ENCODE measurements at places on chromosomes 6 and 20.

DNA sequence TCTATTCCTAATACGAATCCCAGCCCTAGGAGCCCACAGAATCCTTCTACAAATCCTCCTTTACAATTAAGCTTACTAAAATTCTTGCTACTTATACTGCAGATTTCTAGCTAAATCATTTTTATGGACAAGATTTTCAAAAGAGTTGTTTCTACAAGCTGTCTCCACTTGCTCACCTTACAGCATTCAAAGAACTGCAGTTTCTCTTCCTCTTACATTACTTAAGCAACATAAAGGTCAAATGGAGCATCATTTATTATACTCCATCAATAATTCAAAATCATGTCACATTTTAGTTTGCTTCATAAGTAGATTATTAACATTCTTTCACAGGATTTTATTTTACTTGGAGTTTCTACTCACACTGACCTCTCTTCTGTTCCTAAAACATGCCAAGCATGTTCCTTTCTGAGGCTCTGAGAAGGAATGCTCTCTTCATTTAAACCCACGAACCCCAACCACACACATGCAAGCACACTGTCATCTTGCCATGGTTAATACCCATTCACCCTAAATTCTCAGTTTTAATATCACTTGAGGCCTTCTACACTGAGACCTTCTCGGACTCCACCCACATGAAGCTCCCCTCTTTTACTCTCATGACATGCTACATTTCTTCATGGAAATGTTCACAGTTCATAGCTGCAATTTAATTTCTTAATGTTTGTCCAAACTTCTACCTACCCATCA lies 388.2 kb downstream of the TBC1D32 start:
- no peak for DNase-seq

DNA sequence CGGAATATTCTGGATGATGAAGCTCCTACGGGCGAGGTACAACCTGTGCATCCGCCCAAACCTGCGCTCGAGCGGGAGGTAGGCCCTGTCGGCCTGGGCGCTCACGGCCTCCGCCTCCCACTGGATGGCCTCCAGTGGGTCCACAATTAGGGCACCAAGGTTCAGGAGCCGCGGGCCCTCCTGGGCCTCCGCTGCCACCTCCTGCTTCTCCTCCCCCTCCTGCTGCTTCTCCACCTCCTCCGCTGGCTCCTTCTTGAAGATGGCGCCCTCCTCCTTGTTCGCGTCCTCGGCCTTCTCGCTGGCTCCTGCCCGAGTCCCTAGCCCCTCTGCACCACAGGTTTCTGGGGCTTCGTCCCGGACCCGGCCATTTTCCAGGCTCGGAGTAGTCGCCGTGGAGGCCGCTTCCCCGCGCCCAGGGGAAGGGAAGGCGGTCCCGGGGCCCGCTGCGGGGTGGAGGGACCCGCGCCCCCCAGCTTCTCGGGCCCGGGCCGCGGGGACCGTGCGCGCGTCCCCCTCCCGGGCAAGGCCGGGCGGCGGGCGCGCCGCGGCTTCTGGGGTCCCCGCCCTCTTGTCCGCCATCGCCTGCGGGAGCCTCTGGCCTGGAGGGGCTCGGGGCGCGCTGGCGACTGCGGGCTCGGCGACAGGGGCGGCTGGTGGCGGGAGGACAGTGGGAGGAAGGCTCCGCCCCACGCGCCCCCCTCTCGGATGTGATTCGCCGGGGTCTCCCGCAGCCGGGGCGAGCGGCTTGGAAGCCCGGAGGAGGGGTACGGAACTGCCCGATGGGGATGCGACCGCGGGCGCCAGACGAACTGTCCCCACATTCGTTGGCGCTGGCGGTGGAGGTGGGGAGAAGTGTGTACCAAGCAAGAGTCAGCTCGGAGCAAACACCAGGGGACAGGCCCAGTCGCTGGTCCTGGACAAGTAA lies 17.6 kb downstream of the PLAGL2 start:
- no peak for DNase-seq

- no peak for DNase-seq
Measured at GRCh38 chr6:155604991-155605390, 149.4 kb upstream of the NOX3 start.

- no peak for DNase-seq
Measured at GRCh38 chr20:49450281-49450721, 32.2 kb downstream of the KCNB1 start.

GRCh38 chr6:21871831-21872230 lies 278.3 kb downstream of the SOX4 start:
- DNase-seq: no peak

DNA sequence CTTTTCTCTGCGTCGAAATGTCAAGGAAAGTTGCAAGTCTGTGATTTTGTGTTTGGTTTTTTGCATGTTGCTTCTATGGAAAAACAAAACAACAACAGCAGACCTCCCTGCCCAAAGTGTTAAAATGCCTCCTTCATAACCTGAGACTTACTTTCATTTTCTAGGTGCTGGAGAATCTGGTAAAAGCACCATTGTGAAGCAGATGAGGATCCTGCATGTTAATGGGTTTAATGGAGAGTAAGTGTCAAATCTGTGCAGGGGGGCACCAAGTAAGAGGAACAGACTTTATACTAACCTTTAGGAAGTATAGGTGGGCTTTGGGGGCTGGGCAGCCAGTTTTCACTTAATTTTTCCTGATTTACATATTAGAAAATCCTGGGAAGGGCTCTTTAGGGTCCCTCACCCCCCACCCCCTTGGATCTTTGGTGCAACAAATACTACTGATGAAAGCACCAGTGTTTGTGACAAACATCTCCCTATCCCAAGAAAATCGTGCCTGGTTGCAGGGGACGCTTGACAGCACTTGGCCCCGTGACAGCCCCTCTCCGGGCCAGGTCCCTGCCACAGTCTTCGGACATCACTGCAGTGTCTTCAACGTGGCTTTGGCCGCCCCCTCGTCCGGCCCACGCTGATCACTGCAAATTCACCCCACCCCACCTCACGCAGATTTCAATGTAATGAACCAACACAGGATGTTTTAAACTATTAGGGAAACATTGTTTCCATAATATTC lies 43.1 kb downstream of the GNAS start:
- DNase-seq: no peak

DNA sequence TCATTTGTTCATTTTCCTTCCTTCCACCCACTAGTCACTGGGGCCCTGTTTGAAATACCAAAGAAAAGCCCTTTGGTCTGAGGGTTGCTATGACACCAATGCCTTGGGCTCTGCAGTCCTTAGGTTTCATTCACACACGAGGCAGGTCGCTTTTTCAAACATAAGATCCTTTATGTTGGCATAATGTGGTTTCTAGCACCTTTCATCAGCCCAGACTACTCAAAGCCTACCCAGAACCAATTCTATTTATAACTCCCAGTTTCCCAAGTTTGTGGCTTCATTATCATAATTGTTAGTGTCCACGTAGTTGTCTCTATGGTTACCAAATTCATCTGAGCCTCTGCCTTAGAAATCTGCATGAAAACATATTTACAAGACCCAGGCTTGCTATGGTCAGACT lies 6.6 kb upstream of the TP53RK start:
- no peak for DNase-seq

DNA sequence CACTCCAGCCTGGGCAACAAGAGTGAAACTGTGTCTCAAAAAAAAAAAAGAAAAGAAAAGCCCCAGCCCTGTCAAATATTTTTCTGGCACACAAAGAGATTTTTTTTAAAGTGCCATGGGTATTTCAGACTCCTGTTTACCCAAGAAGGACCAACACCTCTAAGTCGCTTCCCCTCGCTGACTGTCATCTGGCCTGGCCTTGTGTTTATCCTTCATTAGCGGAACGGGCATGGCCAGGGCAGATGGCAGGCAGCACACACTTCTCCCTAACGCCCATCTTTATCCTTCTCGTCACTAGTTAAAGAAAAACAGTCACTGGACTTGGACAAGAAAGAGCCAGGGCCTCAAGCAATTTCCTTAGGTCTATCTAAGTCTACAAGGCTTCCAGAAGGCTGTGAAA lies 7.3 kb upstream of the CBFA2T2 start:
- DNase-seq: no peak

- peak; percentile 55 for DNase-seq
Measured at GRCh38 chr20:2751878-2752566, 48.4 kb downstream of the CPXM1 start.

GRCh38 chr6:132140189-132140588 lies 189.0 kb upstream of the CCN2 start:
- no peak for DNase-seq

DNA sequence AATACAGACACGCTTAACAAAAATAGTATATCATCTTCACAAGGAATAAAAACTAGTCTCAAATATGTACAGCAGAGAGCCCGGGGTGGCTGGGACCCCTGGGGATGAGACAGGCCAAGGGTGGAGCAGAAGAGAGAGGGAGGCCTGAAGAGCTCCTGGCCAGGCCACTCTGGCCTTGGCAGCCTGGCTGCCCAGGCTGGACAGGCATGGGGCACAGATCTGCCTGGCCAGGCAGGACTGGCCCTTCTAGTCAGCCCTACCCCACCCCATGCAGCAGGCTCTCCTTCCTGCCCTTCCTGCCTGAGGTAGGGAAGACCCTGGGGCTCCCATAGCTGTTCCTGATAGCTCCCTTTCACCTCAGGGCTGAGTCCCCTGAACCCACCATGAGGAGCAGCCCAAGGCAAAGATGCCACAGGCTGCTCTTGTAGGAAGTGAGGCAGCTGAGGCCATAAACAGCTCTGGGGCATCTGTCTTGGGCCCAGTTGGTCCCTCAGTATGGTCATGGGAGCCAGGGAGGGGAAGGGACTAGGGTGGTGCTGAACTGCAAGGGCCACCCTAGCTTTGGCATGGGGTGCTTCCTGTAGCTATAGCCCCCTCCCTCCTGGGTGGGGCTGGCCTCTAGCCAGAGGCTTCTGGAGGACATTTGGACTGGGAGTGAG lies 27.1 kb downstream of the COX4I2 start:
- no peak for DNase-seq

GRCh38 chr20:7627734-7628663 lies 312.3 kb downstream of the HAO1 start:
- DNase-seq: no peak

GRCh38 chr6:36867471-36868224 lies 7.0 kb downstream of the PPIL1 start:
- DNase-seq: no peak

Measured in stimulated activated CD4-positive, alpha-beta T cell treated with anti-CD3 and anti-CD28 coated beads, Interleukin-4, amount 100 ng/mL, for 48 hours (primary cell).